Stimulated activated naive CD8-positive, alpha-beta T cell treated with anti-CD3 and anti-CD28 coated beads, Interleukin-15, amount 100 ng/mL, for 72 hours (primary cell): ENCODE measurements at places on chromosomes 6 and 20.

- no peak for DNase-seq
Observed at GRCh38 chr6:95593025-95593424, 15.7 kb downstream of the MANEA start.

GRCh38 chr6:161347125-161347524, 73.3 kb upstream of the AGPAT4 start:
- no peak for DNase-seq

GRCh38 chr6:167970230-167970629, 27.2 kb upstream of the KIF25 start:
- DNase-seq: no peak

DNA sequence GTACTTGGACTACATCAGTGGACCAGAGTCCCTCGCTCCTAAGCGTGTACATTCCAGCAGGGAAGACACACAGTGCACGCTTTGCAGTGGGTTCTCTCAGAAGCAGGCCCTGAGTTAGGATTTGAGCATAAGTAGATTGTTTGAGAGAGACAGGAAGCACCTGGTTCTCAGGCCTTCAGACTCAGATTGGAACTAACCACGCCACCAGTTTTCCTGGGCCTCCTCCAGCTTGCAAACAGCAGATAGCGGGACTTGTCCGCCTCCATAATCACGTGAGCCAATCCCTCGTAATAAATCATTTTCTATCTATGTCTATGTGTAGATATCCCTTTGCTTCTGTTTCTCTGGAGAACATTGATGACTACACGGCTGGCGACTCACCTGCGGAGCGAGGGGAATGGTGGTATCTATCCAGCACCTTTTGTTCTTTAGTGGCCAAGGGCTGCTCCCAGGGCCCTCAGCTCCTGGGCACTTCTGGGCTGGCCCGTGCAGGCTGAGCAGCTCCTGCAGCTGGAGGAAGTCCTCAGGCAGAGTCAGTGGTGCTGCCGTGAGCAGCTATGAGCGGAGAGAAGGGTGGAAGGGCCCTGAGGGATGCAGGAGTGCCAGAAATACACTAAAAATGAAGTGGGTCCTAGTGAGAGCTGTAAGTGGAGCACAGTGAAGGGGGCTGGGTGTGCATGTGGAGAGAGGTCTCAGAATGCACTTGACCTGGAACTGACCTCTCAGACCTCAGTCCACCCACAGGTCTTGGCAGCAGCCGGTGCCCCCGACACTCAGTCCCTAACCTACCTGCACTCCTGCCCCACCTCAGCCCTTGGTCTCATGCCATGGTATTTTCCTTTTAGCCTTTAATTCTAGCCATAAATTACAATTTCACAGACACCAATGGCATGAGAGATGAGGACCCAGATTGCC, 76.9 kb downstream of the STK35 start:
- DNase-seq: no peak

DNA sequence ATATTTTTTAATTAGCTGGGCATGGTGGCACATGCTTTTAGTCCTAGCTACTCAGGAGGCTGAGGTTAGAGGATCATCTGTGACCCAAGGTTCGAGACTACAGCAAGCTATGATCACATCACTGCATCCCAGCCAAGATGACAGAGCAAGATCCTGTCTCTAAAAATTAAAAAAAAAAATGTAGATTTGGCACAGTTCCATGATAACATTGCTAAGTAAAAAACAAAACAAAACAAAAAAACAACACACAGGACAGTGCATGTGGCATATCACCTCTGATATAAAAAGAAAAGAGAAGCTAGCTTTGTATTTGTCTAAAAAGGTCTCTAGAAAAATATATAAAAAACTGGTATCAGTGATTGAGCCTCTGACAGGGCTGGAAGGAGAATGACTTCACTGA, 24.6 kb downstream of the RNF24 start:
- no peak for DNase-seq

GRCh38 chr20:5779071-5779900, 29.1 kb downstream of the SHLD1 start:
- DNase-seq: no peak

- DNase-seq: no peak
Observed at GRCh38 chr6:15375638-15376290, 129.9 kb downstream of the JARID2 start.

DNA sequence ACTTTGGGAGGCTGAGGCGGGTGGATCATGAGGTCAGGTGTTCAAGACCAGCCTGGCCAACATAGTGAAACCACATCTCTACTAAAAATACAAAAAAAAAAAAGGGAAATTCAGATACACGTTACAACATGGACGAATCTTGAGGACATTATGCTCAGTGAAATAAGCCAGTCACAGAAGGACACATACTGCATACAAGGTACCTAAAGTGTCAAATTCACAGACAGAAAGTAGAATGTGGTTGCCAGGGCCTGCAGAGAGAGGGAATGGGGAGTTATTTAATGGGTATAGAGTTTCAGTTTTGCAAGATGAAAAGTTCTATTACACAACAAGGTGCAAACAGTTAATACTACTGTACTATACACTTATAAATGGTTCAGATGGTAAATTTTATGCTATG, 75.1 kb downstream of the SNX5 start:
- no peak for DNase-seq

DNA sequence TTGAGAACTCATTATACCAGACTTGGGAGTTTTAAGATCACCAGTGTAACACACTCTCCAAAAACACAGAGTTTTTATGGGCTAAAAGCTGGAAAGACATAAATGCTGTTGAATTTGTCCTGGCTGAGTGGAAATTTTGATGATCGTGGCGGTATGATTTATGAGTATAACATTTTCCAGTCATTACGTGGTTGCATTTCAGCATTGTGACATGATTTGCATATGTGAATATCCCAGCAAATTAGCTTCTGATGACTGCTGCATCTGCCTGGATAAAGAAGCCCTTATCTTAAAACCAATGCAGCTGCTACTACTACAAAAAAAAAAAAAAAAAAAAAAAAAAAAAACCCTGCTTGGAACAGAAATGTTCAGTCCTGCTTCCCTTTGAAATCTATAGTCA, 850.9 kb downstream of the TFAP2A start:
- DNase-seq: no peak
